ENCODE measurements at places on chromosomes 3 and 15.
A peak's percentile ranks its signal among the peaks of the same experiment; 100 is the strongest.

DNA sequence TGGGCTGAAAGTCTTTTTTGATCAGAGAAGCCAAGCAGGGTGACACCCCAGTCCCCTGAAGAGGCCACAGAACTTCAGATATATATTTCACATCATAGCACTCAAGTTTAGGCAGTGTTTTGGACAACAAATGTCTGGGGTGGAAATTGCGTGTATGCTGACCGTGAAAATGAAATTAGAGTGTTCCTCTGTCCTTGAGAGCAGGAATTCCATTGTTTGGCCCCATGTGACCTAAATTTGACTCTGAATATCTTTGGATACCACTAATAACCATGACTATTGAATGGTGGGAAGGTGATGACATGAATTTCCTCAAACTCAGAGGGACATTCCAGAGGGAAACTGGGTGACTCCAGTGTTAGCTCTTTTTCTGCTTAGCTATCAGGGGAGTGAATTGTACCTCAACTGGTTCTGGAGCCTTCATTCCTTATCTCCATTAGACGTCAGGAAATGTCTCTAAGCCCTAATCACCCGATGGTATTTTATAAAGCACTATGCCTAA lies 263.5 kb upstream of the RASGRP1 start:
- H3K4me3 ChIP-seq = no peak overlapping the region
- H3K27me3 ChIP-seq = no peaks in the 10 kb centered on the region
- DNase-seq = no peak
- H3K4me1 ChIP-seq = no peaks in the 10 kb centered on the region
- no peak overlapping the region for H3K27ac ChIP-seq

GRCh38 chr3:133941415-133941821 lies 45.7 kb upstream of the RAB6B start:
- no peak overlapping the region for H3K27ac ChIP-seq
- no peak overlapping the region for H3K4me3 ChIP-seq
- H3K4me1 ChIP-seq = peaks cover 22% of the 10 kb centered on the region
- no peaks in the 10 kb centered on the region for H3K36me3 ChIP-seq
- peak; percentile 70 for DNase-seq
- no peaks in the 10 kb centered on the region for H3K27me3 ChIP-seq

DNA sequence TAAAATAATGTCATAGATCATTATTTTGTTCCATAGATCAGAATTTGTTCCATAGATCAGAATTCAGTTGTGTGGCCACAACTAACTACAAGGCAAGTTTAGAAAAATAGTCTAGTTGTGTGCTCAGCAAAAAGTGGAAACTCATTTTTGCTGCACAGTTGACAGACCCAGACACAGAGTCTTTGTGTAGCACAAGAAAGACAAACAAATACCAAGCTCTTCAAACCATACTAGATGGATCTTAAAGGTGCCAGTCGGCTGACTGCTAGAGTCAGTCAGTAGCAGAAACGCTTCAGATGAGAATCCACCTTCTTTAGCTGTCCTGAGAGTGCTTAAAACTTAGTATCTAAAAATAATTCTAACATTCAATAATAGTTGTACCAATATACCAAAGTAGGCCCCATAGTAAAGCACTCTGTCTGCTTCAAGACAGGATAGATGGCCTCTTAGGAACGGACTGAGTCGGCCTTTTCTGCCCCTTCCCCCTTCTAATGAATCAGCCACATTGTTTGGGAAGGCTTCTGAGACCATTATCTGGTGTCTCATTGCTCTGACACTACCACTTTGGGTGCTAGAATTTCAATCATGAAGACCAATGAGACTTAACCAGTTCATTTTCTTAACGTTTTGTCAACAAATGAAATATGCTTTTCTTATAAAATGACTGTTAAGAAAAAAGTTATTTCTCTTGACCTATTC lies 27.7 kb upstream of the SLC4A7 start:
- H3K27ac ChIP-seq = no peak overlapping the region
- H3K4me1 ChIP-seq = no peaks in the 10 kb centered on the region
- H3K4me3 ChIP-seq = no peak overlapping the region
- DNase-seq = no peak

DNA sequence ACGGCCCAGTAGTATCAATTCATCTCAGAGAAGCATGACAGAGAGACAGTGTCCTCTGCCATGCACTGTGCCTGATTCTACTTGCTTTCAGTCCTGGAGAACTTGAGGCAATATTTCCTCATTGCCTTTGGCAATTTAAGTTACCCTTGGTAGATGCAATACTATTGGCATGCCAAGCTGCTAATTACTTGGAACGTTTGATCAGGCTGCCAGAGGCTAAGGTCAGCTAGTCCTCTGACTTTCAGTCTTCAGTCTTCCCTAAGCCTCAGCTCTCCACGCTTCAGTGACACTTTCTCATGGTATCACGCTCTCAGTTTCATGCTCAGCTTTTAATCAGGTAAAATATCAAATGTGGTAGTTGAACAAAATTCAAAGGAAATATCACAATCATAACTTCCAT lies 13.1 kb upstream of the OSBPL11 start:
- H3K27me3 ChIP-seq = no peaks in the 10 kb centered on the region
- H3K36me3 ChIP-seq = no peaks in the 10 kb centered on the region
- no peak for DNase-seq
- no peak overlapping the region for H3K27ac ChIP-seq
- H3K4me3 ChIP-seq = no peak overlapping the region

DNA sequence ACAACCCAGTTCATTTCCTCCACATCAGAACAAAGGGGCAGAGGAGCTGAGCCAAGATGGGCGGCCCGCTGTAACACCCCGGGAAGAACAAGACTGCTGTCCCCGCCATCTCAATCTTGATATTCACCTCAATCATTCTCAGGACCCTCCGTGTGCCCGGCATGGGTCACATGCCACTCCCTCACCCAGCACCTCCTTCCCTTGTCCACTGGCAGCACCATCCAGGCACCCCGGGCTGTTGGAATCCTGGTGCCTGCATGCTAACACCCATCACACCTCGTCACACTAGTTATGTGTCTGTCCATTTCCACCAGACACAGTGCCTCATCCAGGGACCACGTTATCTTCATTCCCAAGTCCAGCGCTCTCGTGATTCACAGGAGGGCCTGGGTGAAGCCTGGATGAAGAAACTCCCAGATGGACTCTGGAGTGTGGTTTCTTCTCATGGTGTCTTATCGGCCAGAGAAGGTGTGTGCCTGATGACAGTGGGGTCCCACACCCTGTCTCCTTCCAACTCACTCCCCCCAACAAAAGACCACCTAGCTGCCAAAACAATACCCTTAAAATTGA lies 16.7 kb downstream of the MEGF11 start:
- no peak overlapping the region for H3K27ac ChIP-seq
- H3K36me3 ChIP-seq = no peaks in the 10 kb centered on the region
- no peaks in the 10 kb centered on the region for H3K27me3 ChIP-seq
- H3K4me1 ChIP-seq = no peaks in the 10 kb centered on the region
- H3K4me3 ChIP-seq = no peak overlapping the region

GRCh38 chr15:40693904-40694687 lies 878 bp upstream of the RAD51 start:
- H3K27ac ChIP-seq = peak overlapping the region; percentile 98
- H3K4me1 ChIP-seq = peaks cover 19% of the 10 kb centered on the region
- H3K36me3 ChIP-seq = no peaks in the 10 kb centered on the region
- DNase-seq = no peak

DNA sequence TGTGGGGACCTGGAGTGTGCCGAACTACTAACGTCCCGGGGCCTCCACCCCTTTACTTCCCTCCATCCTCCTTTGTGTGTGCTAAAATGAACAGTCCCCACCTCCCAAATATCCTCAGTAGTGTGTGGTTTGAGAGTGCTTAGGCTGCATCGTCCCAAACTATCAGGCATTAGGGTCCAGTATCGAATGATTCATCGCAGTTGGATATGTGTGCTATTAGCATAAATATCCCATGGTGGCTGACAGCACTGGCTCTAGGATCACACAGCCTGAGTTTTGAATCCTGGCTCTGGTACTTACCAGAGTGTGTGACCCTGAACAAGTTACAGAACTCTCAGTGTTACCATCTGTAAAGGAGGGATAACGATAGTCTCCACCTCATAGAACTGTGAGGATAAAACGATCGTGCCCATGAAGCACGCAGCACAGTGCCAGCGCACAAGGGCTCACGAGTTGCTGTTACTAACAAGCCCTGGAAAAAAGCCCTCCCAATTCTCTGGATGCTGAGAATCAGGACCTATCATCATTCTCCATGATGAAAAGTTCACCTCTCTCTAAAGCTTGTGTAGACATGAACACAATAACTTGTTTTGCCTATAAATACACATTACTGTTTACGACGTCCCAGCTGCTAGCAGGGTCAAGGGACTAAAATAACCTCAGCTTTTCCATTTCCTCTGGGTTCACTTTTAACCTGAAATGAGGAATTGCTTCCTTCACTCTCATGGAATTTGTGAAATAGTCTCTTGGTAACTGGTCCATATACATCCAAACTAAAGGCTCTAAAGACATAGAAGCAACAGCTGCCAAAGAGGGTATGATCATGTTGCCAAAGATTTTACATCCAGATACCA lies 51.0 kb downstream of the VGLL4 start:
- H3K4me3 ChIP-seq = no peak overlapping the region
- no peak for DNase-seq
- H3K36me3 ChIP-seq = no peaks in the 10 kb centered on the region
- H3K27me3 ChIP-seq = no peaks in the 10 kb centered on the region

GRCh38 chr15:85707519-85708338 lies 87.0 kb downstream of the KLHL25 start:
- no peak for DNase-seq
- H3K4me3 ChIP-seq = peak overlapping the region; percentile 8
- no peaks in the 10 kb centered on the region for H3K27me3 ChIP-seq
- no peaks in the 10 kb centered on the region for H3K36me3 ChIP-seq
- peaks cover 51% of the 10 kb centered on the region for H3K4me1 ChIP-seq

- H3K27ac ChIP-seq = no peak overlapping the region
- H3K4me3 ChIP-seq = no peak overlapping the region
- no peak for DNase-seq
- no peaks in the 10 kb centered on the region for H3K4me1 ChIP-seq
- H3K27me3 ChIP-seq = no peaks in the 10 kb centered on the region
- H3K36me3 ChIP-seq = no peaks in the 10 kb centered on the region
Observed at GRCh38 chr15:101407966-101408775, 81.3 kb downstream of the PCSK6 start.

DNA sequence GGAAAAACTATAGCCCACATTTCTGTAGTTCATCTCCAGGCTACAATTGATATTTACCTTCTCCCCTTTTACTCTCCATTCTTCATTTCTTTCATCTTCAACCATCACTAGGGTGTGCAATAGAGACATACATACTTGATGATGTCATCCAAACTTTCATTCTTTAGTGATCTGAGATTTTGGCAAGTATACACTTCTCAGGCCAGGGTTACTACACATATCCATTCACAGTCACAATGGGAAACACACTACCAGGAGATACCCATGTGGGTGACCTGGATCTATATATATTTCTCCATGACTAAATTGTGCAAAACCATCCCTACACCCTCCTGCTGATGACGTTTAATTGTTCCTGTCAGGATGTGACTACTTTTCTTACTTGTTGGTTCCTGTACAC lies 769.5 kb upstream of the DPPA4 start:
- no peaks in the 10 kb centered on the region for H3K27me3 ChIP-seq
- no peaks in the 10 kb centered on the region for H3K4me1 ChIP-seq
- no peak for DNase-seq
- no peaks in the 10 kb centered on the region for H3K36me3 ChIP-seq

- no peak for DNase-seq
- H3K27ac ChIP-seq = no peak overlapping the region
- H3K36me3 ChIP-seq = no peaks in the 10 kb centered on the region
- no peaks in the 10 kb centered on the region for H3K4me1 ChIP-seq
Observed at GRCh38 chr3:189688262-189688661, 57.1 kb downstream of the TP63 start.

DNA sequence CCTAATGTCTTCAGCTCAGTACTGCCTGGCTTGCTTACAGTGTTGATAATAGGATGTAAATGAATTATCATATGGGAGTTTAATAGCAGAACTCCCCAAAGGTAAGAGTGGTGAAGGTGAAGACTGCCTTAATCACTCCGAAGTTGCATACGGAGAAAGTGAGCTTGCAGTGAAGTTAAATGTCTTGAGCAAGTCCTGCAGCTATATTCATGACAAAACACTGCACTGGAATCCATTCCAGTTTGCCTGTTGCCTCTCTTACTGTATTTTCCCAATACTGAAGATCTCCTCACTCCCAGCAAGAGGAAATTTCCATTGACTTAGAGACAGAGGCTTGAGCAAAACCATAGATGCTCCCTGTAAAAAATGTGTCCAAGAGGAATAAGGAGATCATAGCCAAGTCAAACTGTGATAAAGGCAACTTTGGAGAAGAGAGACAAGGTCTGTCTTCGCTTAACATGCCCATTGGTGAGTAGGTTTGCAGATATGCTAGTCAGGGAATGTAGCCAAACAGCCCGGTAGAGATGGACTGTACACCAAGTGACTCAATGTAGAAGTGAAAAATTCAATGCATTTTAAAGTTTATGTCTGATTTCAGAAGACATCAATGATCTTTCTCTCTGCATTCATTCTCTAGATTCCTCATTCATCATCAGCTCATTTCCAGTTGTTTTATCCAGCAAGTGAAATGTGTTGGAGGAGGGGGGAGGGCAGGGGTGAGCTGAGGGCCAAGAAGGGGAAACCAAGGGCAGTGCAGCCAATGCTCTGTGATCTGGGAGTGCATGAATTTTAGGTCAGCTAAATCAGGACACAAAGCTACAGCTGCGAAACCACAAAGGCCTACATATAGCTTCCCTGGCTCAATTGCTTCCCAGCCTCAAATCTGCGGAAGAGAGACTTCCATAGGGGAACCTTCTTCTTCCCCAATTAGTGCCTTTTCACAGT lies 667.1 kb upstream of the NR2F2 start:
- H3K27ac ChIP-seq = no peak overlapping the region
- no peak for DNase-seq
- H3K27me3 ChIP-seq = no peaks in the 10 kb centered on the region
- H3K36me3 ChIP-seq = no peaks in the 10 kb centered on the region

- no peaks in the 10 kb centered on the region for H3K27me3 ChIP-seq
- no peak overlapping the region for H3K27ac ChIP-seq
- no peaks in the 10 kb centered on the region for H3K4me1 ChIP-seq
- H3K36me3 ChIP-seq = no peaks in the 10 kb centered on the region
- peak; percentile 76 for DNase-seq
Observed at GRCh38 chr15:61809216-61809615, 251.0 kb downstream of the VPS13C start.

DNA sequence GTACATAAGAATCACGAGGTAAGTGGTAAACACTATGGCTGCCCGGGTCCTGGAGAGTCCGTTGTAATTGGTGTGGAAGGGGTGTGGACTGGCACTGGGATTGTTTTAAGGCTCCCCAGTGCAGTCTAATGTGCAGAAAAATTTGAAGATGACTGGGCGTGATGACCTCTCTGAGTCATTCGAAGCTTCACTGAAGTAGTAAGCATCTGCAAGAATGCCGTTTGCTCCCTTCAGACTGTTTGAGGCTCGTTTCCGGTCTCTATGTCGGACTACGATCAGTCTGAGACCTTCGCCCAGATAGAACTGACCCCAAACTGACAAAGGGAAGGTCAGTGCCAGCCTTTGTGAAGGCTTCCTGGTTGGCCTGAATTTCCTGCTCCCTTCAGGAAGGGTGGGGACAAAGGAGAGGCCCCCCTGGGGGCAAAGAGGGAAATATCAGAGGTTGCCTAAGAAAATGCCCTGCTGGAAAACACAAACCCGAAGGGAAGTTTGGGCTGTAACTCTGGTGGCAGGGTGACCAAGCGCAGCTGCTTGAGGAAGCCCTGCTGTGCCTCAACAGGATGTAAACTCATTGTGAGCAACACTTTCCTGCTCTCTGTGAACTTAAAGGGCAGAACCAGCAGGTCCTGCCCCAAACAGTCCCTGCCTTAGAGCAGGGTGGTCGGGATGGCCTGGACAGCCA lies 34.6 kb downstream of the BTD start:
- no peak overlapping the region for H3K4me3 ChIP-seq
- no peaks in the 10 kb centered on the region for H3K36me3 ChIP-seq
- no peak for DNase-seq
- H3K27me3 ChIP-seq = no peaks in the 10 kb centered on the region

Measured in vagina (tissue), 2 donors.